NCI-H1092 treated with DMSO at 0.1 percent for 48 hours (cell line): ENCODE measurements at places on chromosomes 1 and 21.

DNA sequence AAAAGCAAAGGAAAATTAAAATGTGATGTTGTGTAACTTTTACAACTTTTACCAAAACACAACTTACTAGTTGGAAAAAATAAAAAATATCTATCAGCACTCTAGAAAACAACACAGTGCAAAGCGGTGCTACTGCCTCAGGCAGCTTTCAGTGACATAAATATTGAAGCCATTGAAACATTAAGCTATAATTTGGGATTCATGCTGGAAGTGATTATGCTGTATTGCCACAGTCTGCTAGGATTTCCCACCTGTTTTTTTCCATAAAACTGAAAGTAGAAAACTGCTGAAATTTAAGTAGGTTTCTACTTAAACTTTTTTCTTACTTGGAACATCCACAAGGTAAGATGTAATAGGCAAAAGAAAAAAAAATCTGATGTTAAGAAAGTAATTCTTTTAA is 674.4 kb downstream of the KCNT2 start:
- DNase-seq, result no peak

- peak; percentile 25 for DNase-seq
Observed at GRCh38 chr21:26171258-26172100, 909 bp upstream of the APP start.

GRCh38 chr1:168688644-168689326 is 40.2 kb downstream of the DPT start:
- peak; percentile 30 for DNase-seq

DNA sequence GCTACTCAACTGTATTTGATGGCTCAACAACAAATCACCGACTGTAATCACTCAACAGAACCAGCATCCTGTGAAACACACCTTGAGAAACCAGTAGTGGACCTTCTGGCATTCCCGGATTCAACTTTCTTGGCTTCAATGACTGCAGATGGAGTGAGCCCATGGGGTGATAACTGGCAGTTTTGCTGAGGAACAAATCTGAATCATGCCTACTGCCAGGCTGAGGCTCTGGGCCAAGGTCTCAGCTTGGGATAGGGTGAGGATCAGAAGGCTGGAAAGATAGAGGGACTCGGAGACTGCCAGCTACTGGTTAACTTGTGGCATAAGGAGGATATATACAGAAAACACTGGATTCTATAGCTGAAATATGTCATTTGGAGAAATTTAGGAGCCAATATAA is 63.5 kb upstream of the DIRAS3 start:
- DNase-seq, result no peak

DNA sequence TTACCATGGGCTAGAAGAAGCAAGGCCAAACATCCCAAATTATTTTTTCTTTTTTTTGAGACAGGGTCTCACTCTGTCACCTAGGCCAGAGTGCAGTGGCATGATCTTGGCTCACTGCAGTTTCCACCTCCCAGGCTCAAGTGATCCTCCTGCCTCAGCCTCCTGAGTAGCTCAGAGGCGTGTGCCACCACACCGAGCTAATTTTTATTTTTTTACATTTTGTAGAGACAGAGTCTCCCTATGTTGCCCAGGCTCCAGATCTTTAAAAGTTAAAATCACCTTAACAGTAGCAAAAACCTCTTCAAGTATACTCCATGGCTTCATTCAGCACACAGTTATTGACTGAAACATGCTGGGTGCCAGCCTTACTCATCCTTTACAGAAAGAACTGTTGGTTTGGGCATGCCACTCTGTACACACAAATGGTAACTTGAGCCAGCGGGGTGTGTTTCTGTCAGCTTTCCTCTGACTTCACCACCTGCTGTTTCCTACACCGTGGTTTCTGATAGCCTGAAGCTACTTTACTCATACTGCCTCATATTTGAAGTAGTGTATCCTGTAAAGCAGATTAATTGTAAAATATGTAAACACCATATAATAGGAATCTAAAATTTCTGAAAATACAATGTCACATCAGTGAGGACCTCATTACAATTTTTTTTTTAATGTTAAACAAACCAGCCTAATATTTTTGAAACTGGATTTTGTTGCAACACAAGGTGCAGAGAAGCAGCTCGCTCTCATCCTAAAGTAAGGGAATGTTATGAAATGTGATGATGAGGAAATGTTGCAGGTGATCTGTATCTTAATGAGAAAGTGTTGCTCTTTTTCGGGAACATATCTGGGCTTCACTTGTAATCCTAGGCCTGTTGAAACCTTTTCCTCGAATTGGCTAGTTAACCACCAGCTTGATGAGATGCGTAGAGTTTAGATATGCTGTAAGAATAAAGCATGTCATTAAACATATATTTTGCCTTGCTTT is 113.9 kb downstream of the ATP5PO start:
- peak; percentile 93 for DNase-seq

- peak; percentile 60 for DNase-seq
Observed at GRCh38 chr1:156081917-156082308, 352 bp downstream of the MEX3A start.

- no peak for DNase-seq
Observed at GRCh38 chr1:18088077-18088594, 19.5 kb upstream of the IGSF21 start.

GRCh38 chr1:221829327-221830015 is 87.6 kb upstream of the DUSP10 start:
- no peak for DNase-seq

- no peak for DNase-seq
Observed at GRCh38 chr1:16402742-16403141, 34.5 kb downstream of the SPATA21 start.

- no peak for DNase-seq
Observed at GRCh38 chr1:1183221-1183747, 9.6 kb downstream of the TTLL10 start.

DNA sequence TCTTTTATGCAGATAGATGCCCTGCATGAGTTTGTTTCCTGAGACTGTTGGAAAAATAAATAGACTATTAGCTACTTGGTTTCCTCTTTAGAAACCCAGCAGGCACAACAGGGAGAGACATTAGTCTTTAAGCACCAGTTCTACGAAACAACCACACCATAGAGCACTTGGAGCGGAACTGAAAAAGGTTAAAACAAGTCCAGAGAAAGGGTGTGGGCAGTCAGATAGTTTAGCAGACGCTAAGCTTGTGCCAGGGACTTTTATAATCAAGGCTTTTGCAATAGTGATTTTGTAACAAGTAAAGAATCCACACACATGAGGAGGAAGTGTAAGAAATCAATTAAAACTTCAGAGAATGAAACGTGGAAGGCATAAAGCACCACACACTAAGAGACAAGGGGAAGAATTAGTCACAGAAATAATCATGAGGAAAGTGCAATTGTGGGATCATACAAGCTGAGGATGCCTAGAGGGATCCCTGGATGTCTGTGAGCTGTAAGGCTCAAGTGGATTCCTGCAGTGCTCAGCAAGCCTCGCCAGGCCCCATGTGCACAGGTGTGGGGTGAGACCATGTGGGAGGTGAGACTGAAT is 37.8 kb upstream of the TLR5 start:
- DNase-seq, result no peak

DNA sequence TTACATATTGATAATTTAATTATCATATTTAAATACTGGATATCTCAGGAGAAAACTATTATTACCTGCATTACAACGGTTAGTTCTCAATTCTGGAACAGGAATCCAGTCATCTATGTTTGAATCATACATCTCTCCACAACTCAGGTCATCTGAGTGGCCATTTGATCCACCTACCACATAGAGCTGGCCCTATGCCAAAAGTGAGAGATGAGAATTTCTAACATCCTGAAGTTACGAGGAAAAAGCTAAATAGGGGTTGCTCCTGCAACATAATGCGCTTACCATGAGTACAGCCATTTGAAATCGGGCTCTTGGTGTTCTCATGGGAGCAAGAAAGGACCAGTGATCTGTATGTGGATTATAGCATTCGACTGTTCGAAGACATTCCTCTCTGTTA is 16.9 kb downstream of the IVNS1ABP start:
- DNase-seq, result no peak

GRCh38 chr1:7470904-7471638 is 300.0 kb upstream of the VAMP3 start:
- DNase-seq, result no peak

DNA sequence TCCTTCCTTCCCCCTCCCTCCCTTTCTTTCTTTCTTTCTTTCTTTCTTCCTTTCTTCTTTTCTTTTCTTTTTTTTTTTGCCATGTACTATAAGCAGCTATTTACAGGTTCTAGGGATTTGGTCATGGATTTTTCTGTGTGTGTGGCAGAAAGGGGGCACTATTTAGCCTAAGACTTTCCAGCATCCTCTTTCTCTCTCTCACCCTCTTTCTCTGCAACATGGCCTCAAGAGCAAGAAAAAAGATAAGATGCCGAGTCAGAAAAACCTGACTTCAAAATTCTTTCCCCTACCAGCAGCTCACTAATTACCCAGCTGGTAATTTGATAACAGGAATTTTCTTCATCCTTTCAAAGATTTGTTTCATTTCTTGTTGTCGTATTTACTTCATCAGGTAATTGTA is 458.3 kb upstream of the ADAMTS5 start:
- DNase-seq, result peak; percentile 3

- DNase-seq, result peak; percentile 83
Observed at GRCh38 chr1:8370905-8371315, 53.0 kb downstream of the SLC45A1 start.

GRCh38 chr1:110192541-110192940 is 17.6 kb upstream of the KCNC4 start:
- DNase-seq, result no peak

- DNase-seq, result no peak
Observed at GRCh38 chr1:40782371-40782956, 1.1 kb upstream of the KCNQ4 start.

GRCh38 chr1:154774175-154774855 is 95.8 kb downstream of the KCNN3 start:
- no peak for DNase-seq

GRCh38 chr1:159040206-159040605 is 30.5 kb downstream of the IFI16 start:
- no peak for DNase-seq

DNA sequence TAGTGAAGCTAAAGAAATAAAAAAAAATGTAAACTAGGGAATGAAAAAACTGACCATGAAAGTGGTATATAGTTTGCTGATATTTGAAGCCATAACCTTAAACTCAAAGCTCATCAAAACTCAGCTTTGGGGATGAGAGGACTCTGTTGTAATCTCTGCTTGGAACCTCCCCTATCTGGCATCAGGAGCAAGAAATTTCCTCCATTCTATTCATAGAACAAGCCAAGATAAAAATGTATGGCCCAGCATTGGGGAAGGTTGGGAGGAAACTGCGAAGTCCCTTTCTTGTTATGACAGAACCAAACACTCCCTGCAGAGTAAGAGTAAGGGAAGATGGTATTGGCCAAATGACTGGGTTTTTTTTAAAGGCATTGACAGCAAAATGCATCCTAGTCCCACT is 35.6 kb downstream of the MCOLN2 start:
- no peak for DNase-seq

DNA sequence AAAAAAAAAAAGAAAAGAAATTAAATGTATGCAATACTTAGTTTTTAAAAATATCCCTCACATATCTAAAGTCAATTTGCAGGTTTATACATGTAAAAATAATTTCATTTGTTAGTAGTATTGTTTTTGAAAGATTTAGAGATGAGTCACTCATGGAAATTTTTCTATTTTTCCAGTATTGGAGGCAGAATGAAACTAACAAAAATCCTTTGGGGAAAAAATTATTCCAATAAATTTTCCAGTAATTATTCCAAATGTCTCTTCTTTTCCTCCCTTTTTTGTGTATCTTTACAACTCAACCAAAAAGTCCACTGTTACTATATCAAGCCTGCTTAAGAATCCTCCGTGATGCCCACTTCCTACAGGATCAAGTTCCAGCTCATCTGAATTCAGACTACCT is 29.9 kb downstream of the MPZL1 start:
- DNase-seq, result no peak

- no peak for DNase-seq
Observed at GRCh38 chr21:28754862-28755261, 237.8 kb downstream of the LTN1 start.

- no peak for DNase-seq
Observed at GRCh38 chr1:90902672-90903071, 119.2 kb downstream of the ZNF644 start.

- DNase-seq, result peak; percentile 31
Observed at GRCh38 chr1:248622570-248623001, 12.3 kb downstream of the OR2T11 start.

DNA sequence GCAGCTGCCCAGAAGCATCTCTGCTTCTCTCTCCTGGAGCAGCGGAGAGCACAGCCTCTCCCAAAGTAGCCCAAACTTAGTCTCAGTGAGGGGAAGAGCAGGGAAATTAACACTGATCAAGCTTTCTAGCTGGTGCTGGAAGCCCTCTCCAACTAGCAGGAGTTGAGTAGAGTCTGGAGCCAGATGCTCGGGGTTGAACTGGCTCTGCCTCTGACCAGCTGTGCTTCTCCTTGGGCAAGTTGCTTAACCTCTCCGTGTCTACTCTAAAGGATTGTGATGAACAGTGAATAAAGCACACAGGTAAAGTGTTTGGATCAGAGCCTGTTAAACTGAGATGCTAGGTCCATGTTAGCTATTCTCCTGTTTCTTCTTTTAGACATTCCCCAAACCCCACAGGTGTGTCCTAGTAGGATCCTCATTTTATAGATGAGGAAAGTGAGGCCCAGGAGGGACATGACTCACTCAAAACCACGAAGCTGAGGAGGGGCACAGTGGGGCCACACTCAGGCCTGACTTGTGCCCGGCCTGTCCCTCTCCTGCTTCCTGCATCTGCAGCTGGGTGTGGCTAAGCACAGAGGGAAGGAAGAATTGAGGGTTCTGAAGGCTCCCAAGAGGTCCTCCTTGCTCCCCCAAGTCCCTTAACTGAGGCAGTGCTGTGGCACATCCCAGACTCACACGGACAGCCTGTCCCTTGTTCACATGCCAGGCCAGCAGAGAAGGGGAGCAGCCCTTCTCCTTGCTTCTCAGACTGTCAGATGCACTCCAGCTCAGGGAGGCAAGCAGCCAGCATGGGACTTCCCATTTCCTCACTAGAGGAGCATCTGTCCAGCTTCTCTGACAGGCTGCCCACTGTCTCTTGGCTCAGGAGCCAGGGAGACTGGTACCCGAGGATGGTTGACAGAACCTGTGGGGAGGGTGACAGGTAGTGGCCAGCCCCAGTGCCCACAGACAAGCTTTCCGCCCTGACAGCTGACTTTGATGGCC is 152.0 kb upstream of the IGSF21 start:
- DNase-seq, result no peak

GRCh38 chr1:208825300-208825699 is 581.1 kb upstream of the PLXNA2 start:
- DNase-seq, result no peak

DNA sequence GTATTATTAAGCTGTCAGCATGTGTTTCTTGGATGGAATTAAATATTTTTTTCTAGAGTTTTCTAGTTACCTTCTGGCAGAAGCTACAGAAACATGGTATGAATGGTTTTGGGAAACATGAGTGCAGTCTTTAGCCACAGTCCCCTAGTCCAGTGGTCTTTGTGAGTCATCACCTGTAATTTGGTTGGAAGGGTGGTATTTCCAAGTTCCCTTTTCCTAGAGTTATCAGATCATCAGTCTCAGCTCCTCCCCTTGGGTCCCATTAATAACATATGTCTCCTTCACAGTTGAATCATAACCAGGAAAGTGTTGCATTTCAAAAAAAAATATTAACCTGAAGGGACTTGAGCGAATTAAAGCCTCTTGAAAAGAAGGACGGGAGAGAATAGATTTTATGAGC is 27.0 kb downstream of the ELAVL4 start:
- no peak for DNase-seq

GRCh38 chr21:21751286-21751685 is 753.1 kb downstream of the NCAM2 start:
- no peak for DNase-seq
